ENCODE measurements at places on chromosomes 1 and 21.

DNA sequence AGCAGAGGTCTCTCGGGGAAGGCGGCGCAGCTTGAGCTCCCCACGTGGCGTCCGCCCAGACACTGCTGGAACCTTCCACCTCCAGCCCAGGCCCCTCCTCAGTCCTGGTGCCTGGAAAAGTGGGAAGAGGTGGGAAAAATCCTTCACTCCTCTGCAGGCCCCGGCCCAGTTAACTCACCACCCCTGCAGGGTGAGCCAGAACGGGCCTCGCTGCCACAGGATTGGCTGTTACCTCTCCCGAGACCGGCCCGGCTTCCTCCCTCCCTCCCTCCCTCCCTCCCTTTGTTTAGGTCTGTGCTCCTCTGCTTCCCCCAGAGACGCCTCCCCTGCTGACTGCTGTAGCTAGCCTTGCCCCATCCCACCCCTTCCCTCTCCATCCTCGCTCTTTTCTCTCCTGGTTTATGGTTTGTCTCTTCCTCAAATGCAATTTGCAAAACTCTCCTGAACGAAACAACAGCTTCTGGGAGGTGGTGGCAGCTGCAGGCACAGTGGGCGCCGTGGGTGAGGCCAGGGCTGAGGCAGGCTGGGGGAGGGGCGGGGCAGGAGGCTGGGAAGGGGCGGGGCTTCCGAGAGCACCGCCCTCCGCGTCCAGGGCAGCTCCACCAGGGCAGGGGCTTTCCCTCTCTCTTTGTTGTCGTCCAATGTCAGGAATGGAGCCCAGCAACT is 6.5 kb downstream of the CAPN9 start:
- DNase-seq: peak; percentile 23

DNA sequence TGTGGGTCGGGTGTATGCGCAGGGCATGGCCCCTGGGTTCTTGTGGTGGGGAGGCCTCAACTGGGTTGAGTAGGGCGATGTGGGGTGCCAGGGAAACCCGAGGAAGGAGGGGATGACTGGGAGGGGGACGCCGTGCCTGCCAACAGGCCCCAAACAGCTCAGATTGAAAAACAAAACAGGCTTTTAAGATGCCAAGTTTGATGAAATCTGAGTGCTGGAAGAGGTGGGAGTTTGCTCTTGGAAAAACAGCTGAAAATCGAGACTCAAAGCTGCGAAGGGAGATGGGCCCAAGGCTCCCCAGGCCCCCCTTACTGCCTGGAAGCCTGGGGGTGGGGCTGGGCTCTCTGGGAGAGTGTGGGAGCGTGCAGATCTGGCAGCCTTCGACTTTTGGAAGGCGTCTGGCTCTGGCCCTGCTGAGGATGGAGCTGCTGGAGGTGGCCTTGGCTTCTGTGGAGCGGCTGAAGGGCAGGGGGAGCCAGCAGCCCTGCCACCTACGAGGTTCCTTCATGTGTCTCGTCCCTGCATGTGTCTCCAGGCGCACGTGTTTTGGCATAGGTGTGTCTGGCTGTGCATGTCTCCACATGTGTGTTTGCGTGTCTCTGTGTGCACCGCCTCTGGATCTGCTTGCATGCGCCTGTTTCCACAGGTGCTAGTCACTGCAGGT is 33.3 kb downstream of the PTPRF start:
- no peak for DNase-seq

DNA sequence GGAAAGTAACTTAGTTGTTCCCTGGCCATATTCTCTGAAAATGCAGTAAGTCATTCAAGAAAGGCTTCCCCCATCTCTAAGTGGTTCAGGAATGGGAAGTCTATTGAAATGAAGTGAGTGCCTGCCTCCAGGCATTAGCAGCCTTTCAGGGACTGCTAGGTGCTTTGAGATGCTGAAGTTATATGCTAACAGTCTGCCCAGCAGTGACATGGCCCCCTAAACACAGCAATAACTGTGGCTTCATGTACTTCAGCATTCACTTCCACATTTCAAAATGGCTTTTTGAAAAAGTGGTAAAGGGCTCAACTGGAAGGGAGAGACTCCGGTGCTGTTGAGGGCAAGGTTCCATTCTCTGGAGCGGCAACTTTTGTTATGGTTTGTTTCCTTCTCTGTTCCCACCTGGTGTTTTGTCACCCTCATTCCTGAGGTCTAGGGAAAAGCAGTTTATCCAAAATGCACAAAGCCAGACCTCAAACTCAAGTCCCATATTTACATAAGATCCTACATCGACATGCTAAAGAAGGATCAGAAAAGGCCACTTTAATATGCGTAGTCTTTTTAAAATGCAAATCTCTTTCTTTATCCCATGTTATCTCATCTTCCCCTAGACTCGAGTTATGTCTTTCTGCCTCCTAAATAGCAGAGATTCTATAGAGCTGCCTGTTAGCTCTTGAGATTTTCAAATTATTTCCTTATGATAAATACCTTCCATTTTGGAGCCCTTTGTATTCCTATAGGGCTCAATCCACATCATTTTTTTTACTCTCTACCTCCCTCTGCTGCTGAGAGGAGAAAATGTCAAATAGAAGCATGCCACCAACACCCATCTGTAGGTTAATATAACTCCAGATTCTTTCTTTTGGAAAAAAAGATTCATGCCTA is 34.2 kb upstream of the LRRC8C start:
- no peak for DNase-seq

DNA sequence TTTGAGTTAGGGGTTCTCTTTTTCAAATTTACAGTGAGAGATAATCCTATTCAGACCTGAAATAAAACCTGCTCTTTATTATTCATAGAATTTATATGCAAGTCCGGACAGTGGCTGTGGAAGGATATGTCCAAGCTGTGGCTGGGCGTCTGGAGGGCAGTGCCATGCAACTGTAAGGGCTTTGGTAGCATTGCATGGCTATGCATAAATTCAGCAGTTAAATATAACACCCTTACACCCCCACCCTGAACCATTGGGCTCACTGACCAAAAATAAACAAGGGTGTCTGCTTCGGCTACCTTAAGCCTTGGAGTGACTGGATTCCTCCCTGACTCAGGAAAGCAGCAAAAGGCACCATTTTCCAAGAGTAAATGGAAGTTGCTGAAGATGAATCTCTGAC is 5.4 kb downstream of the CHTOP start:
- DNase-seq: no peak

DNA sequence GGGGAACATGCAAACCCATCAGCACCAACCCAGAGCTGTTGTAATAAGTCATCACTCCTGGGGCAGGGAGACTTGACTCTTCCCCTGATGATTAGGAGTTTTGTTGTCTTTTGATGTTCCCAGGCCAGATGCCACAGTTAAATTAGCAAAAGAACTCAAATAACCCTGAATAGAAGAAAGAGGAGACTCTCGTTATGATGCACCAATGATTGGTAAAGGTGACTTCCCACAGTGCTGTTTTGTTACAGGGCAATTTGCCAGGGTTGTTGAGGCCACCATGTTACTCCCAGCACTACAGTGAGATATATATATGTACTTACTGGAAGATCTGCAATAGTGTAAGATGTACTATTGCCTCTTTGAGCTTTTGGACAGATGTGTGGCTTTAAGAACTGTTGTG is 24.3 kb upstream of the RCAN1 start:
- no peak for DNase-seq
